ENCODE measurements at places on chromosomes 6 and 20. TPM values are rescaled to one million over a fixed set of nuclear protein-coding genes. Genes with fewer than 3 reads are reported as not detected.

Gene PLAGL1
- total RNA-seq: 3.3 TPM

Gene KIF16B
- total RNA-seq: 12.0 TPM

Gene C20orf96
- 2.4 TPM for total RNA-seq

Gene KCNK16
- not detected for total RNA-seq

Gene ZNF311
- total RNA-seq: 0.10 TPM

- no peaks in the 10 kb centered on the region for H3K4me1 ChIP-seq
- no peaks in the 10 kb centered on the region for H3K27me3 ChIP-seq
- no peak for DNase-seq
- H3K4me3 ChIP-seq: no peak overlapping the region
- no peak overlapping the region for H3K27ac ChIP-seq
These were observed 60.6 kb upstream of the RREB1 start for GRCh38 chr6:7047128-7047527.

DNA sequence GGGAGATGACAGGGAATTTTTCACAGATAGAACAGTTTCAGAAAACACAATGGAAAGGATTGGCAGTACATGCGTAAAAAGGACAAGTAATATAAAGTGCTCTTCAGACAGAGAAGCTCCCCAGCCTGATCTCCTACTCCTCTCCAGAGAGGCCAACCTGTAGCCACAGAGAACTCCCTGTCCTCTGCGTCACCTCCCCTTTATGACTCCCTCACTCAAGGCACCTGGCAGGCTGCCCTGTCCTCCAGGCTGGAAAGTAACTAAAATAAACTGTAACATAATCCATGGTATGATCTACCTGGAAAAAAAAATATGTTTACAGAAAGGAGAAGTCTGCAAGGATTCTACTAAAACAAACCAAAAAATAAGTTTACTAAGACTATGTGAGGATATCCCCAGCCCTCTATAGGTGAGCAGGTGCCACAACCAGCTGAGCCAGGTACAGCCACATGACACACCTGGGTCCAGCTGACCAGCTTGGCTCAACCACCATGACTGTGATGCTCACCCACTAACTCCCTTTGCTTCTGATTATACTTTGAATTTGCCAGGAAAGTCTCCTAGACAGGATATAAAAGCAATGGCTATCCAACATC is 29.2 kb downstream of the MBOAT1 start:
- peaks cover 9% of the 10 kb centered on the region for H3K36me3 ChIP-seq
- H3K4me1 ChIP-seq: peaks cover 24% of the 10 kb centered on the region
- no peak overlapping the region for H3K4me3 ChIP-seq
- H3K27ac ChIP-seq: no peak overlapping the region
- DNase-seq: no peak

GRCh38 chr6:4105980-4106536 is 27.1 kb upstream of the FAM217A start:
- no peak overlapping the region for H3K4me3 ChIP-seq
- no peaks in the 10 kb centered on the region for H3K4me1 ChIP-seq

GRCh38 chr6:149320796-149321195 is 3.3 kb downstream of the TAB2 start:
- DNase-seq: no peak
- H3K27ac ChIP-seq: peak overlapping the region; percentile 97
- H3K36me3 ChIP-seq: peaks cover 4% of the 10 kb centered on the region
- peaks cover 32% of the 10 kb centered on the region for H3K4me1 ChIP-seq
- H3K4me3 ChIP-seq: peak overlapping the region; percentile 98
- no peaks in the 10 kb centered on the region for H3K27me3 ChIP-seq

- H3K36me3 ChIP-seq: no peaks in the 10 kb centered on the region
- H3K4me1 ChIP-seq: no peaks in the 10 kb centered on the region
- H3K4me3 ChIP-seq: no peak overlapping the region
- DNase-seq: no peak
- no peak overlapping the region for H3K27ac ChIP-seq
These were observed 496.5 kb downstream of the MAFB start for GRCh38 chr20:40192529-40192928.

- no peaks in the 10 kb centered on the region for H3K4me1 ChIP-seq
- no peak overlapping the region for H3K4me3 ChIP-seq
- no peaks in the 10 kb centered on the region for H3K27me3 ChIP-seq
These were observed 239.9 kb upstream of the CEP162 start for GRCh38 chr6:84467296-84467695.

GRCh38 chr6:75344455-75344854 is 59.9 kb upstream of the TMEM30A start:
- H3K27me3 ChIP-seq: peaks cover 34% of the 10 kb centered on the region
- H3K4me1 ChIP-seq: no peaks in the 10 kb centered on the region
- H3K4me3 ChIP-seq: no peak overlapping the region
- no peak overlapping the region for H3K27ac ChIP-seq
- H3K36me3 ChIP-seq: peaks cover 2% of the 10 kb centered on the region
- no peak for DNase-seq

- H3K4me1 ChIP-seq: no peaks in the 10 kb centered on the region
- no peak overlapping the region for H3K4me3 ChIP-seq
- peaks cover 49% of the 10 kb centered on the region for H3K27me3 ChIP-seq
- no peak for DNase-seq
These were observed 587.2 kb downstream of the EPM2A start for GRCh38 chr6:145147981-145148749.

DNA sequence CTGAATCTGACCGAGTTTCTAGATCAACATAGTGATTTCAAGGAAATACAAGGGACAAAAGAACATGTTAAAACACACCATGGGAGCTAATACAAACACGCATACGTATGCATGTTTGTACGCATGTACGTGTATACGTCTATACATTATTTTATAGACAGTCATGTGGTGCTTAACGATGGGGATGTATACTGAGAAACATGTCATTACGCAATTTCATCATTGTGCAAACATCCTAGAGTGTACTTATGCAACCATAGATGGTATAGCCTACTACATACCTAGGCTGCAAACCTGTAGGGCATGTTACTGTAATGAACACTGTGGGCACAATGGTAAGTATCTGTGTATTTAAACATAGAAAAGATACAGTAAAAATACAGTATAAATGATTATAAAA is 25.0 kb upstream of the NELFCD start:
- peaks cover 2% of the 10 kb centered on the region for H3K36me3 ChIP-seq
- no peaks in the 10 kb centered on the region for H3K4me1 ChIP-seq
- DNase-seq: no peak
- H3K27me3 ChIP-seq: peaks cover 9% of the 10 kb centered on the region
- H3K4me3 ChIP-seq: no peak overlapping the region
- no peak overlapping the region for H3K27ac ChIP-seq

DNA sequence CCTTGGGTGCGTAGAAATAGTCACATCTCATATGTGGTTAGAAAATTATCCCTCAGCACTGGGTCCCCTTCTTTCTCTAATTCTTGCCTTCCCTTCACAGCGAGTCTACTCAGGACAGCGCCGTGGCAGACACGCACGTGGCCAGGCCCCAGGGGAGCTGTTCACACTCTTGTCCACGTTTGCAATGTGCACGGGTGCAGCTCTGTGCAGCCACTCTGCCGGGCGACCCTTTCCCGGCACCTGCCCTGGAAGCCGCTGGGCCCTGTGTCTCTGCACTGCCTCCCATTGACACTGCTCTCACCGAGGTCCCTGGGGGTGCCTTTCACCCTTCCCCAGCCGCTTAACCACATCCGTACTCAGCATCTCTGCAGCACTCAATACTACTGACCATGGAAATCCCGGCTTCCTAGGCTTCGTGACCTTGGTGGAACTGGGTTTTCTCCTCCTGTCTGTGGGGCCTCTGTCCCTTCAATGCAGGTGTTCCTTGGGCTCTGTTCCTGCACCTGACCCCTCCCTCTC is 104.9 kb downstream of the DACT2 start:
- H3K4me3 ChIP-seq: no peak overlapping the region
- no peaks in the 10 kb centered on the region for H3K36me3 ChIP-seq
- H3K27ac ChIP-seq: no peak overlapping the region
- peaks cover 25% of the 10 kb centered on the region for H3K27me3 ChIP-seq

- H3K36me3 ChIP-seq: no peaks in the 10 kb centered on the region
- H3K4me3 ChIP-seq: peak overlapping the region; percentile 67
- DNase-seq: peak; percentile 18
- H3K27ac ChIP-seq: no peak overlapping the region
These were observed 6.9 kb upstream of the BLCAP start for GRCh38 chr20:37534401-37535157.

DNA sequence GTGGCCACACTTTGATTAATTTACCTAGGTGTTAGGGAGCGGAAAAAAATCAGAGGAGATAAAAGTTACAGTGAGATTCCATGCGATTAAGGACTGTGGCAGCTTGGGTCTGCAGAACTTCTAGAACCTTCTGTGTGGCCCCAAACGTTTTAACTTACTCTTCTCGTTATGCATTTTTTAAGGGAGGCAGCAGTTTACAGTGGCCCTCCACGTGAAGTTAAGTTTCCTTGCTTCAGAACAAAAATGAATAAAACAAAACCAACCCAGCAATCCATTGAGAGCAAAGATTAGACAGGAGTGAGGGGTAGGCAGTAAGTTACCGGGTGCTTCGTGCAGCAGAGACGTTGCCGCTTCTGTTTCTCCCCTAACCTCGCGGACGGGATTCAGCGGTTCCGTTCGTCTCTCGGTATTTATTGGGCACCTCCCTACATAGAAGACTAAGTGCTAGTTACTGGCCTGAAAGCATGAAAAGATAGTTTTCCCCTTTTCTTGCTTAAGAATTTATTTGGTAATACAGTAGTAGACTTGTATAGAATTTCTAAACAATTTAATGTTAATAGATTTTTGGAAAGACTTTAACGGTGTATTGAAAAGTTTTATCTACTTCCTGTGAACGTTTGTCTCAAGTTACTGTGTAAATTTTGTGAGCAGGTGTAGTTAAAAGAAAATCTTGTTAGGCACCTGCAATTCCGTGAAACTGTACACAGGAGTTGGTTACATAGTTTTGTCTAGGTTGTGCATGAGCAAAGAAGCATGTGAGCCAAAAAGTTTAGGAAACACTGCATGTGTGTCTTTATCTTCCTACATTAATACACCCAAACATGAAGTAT is 1.1 kb downstream of the BAG2 start:
- H3K27ac ChIP-seq: peak overlapping the region; percentile 86
- H3K4me1 ChIP-seq: peaks cover 27% of the 10 kb centered on the region
- no peaks in the 10 kb centered on the region for H3K36me3 ChIP-seq
- no peaks in the 10 kb centered on the region for H3K27me3 ChIP-seq
- peak overlapping the region; percentile 92 for H3K4me3 ChIP-seq

DNA sequence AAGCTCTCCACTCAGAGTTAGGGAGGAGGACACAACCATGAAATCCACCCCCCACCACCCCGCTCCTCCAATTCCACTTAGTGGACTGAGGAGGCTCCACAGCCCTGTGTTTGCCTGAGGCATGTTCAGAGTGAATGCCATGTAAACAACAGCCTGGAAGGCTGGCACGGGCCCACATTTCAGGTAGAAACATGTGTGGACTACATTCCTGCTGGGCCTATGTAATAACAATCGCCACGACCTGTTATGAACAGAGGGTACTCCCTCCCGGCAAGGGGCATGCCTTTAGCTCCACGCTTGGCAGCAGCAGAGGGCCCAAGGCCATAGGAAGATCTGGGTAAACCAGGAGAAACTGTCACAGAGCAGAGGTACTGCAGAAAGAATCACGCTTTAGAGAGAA is 65.5 kb downstream of the ISM1 start:
- no peaks in the 10 kb centered on the region for H3K27me3 ChIP-seq
- no peak for DNase-seq
- H3K4me3 ChIP-seq: no peak overlapping the region
- no peak overlapping the region for H3K27ac ChIP-seq
- peaks cover 7% of the 10 kb centered on the region for H3K36me3 ChIP-seq
- H3K4me1 ChIP-seq: peaks cover 5% of the 10 kb centered on the region

Data from T-helper 17 cell (primary cell).